ENCODE measurements at places on chromosomes 2 and 18.

DNA sequence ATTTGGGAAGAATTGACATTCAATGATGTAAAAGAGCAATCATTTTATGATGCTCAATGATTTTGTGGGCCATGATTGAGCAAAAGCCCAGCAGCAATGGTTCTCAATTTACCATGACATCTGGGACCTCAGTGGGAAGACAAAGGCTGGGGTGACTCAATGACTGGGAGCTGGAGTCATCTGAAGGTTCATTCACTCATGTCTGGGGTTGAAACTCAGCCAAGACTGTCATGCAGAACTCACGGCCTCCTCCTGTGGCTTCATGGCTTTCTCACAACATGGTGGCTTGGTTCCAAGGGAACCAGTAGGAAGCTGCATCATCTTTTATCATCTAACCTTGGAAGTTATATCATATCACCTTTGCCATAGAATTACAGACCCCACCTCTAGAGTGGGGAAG lies 45.1 kb upstream of the CD226 start:
- DNase-seq = no peak

DNA sequence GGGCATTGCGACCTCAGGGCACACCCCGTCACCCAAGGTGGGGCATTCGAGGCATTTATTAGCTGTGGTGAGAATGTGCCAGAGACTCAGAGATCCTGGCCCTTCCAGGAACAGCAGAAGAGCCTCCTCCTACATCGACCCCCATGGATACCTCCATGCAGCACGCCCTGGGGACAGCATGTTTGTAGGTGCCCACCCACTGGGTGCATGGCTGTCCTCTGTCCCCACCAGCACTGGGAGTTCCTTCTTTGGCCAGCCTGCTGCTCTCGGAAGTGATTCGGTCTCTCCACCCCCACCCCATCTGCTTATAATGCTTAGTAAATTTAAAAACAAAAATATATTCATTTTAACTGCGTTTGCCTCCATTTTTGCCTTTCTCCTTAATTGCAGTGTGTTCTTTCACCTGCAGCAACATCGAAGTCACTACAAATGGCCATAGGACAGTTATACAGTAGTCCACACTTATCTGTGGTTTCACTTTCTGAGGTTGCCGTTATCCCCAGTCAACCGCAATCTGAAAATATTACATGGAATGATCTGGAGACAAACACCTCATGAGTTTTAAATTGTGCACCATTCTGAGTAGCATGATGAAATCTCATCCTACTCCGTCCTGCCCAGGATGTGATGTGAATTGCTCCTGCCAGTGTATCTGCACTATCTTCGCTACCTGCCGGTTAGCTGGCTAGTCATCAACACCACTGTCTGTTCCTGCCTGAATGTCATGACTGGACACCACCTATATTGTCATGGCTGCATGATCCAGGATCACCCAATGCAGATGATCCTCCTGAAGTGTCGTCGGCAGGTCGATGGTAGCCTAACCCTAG lies 29.6 kb upstream of the ZCCHC2 start:
- no peak for DNase-seq

GRCh38 chr2:242019344-242019743 lies 149.8 kb downstream of the RTP5 start:
- no peak for DNase-seq

- peak; percentile 32 for DNase-seq
These were observed 14.1 kb upstream of the ZSWIM2 start for GRCh38 chr2:186862869-186863709.

GRCh38 chr18:9223356-9223755 lies 86.8 kb downstream of the ANKRD12 start:
- DNase-seq = no peak

DNA sequence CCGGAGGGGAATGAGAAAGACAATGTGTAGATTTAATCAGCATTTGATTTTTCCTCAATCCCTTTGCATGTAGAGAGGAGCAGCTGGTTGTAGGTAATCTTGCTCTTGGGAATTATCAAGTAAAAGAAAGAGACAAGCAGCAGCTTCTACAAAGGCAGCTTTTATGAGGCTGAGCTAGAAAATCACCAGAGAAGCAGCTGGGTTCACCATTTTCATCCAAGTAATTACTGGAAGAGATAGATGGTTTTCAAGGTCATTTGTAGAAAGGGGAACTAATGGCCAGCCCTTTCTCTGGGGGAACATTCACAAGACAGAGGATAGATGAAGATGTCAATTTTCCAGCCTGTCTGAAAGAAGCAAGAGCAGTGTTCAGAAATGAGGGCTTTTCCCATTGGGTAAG lies 113.0 kb downstream of the RND3 start:
- DNase-seq = no peak

- DNase-seq = no peak
These were observed 224.9 kb upstream of the EPAS1 start for GRCh38 chr2:46072101-46072820.

DNA sequence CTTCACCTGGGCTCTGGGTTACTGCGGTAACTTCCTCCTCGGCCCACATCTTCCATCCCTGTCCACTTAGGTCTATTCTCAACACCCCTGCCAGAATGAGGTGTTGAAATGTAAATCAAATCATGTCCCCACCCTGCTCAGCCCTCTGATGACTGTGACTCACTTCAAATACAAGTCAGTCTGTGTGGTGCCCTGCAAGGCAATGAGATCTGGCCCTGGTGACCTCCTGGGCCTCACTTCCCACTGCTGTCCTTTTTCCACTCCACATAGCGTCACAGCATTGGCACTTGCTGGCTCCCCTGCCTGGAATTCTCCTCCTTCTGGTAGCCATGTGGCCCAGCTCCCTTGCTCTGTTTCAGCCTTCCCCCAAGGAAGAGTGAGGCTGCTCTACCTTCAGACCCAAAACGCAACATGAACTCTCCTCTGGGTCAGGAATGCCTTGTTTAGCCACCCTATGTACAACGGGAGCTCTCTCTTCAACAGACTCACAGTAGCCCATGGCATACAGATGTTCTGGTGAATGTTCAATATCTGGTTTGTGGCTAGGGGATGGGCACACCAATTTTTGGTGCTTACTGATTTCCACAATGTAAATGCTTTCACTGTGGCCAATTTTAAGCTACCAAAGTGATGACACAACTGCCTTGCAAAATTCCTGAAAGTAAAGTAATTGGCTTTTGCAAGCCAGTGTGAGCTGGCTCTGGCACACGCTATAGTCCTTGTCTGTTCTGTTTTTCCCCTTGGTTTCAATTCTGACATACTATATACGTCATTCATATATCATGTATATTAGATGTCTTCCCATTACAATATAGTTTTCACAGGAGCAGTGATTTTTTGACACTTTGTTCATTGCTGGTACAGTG lies 550.3 kb upstream of the HS6ST1 start:
- no peak for DNase-seq

DNA sequence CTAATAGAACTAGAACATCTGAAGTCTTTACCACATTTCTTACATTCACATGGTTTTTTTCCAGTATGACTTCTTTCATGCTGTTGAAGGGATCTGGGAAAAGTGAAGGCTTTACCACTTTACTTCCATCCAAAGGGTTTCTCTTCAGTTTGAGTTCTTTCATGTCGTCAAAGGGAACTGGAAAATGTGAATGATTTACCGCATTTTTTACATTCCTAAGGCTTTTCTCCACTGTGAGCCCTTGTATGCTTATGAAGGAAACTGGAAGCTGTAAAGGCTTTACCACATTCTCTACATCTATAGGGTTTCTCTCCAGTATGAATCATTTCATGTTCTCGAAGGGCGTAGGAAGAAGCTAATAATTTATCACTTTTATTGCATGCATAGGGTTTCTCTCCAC lies 46.7 kb downstream of the NBEAL1 start:
- no peak for DNase-seq

DNA sequence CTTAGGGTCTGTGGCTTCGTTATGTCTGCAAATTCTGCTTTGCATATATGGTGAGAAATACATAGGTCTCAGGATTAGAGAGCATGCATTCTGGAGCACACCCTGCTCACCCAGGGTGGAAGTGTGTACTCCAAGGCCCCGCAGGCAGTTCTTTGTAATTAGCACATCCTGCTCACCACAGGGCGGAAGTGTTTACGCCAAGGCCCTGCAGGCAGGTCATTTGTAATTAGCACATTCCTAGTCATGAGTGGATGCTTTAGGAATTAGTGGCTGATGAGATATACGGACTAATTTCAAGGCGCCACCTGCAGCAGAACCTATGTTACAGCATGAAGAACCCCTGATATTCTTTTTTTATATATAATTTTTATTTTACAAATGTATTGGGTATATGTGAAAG lies 4.2 kb downstream of the ALLC start:
- DNase-seq = no peak

DNA sequence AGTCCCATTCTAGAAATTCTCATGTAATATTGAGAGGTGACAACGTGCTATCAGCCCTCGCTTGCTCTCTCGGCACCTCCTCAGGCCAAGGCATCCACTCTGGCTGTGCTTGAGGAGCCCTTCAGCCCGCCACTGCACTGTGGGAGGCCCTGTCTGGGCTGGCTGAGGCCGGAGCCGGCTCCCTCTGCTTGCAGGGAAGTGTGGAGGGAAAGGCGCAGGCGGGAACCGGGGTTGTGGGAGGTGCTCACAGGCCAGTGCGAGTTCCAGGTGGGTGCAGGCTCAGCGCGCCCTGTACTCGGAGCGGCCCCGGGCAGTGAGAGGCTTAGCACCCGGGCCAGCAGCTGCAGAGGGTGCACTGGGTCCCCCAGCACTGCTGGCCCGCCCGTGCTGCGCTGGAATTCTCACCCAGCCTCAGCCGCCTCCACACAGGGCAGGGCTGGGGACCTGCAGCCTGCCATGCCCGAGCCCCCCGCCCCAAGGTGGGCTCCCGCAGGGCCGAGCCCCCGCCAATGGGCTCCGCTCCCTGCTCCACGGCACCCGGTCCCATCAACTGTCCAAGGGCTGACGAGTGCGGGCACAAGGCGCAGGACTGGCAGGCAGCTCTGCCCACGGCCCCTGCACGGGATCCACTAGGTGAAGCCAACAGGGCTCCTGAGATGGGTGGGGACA lies 1680.6 kb upstream of the LRRTM1 start:
- DNase-seq = no peak

GRCh38 chr18:69956665-69957620 lies 9.3 kb upstream of the CD226 start:
- DNase-seq = no peak

DNA sequence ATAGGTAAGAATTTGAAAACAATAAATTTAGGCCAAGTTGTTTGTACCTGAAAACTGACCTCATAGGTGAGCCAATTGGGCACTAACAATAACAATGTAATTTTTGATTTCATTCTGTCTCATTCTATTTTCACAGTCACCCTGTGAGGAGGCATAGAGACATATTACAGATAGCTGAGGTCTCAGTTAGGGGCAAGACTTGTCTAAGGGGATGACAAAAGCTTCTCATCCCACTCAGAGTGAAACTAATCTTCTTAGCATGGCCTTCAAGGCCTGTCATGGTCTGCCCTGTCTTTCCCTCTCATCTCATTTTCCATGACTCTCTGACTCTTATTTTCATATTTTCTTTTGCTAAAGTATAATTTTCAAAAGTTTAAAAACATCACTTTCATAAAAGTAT lies 562.0 kb upstream of the TNP1 start:
- DNase-seq = no peak

DNA sequence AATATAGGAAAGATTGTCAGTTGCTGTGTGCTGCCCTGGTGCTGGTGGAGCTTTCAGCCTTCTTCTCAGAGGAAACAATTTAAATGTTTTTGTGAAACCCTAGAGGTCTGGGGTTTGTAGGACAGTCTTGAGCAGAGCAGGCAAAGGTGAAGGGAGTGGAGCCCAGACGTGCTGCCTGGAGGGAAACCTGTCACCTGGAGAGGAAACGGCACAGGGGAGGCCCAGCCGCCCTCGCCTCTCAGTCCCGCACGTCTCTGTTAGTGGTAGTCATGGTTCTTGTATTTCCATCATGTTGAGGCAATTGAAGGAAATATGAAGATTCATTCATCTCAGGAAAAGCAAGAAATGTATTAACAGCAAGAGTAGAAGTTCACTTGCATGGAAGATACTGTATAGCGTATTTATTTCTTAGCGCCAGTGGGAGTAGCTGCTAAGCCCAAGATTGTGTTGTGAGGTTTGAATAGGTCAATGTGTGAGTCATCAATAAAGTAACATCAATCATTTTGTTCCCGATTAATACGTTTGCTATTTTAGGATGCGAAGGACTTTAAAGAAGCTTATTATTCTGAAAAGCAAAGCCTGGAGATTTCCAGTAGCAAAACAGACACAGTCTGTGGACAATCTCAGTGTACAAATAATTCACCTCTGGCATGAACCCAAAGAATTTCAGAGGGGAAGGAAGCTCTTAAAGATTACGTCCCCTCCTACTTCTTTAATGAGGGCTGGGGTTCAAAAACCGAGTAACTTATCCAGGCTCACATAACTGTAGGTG lies 70.4 kb downstream of the LRRFIP1 start:
- peak; percentile 13 for DNase-seq

GRCh38 chr2:68738906-68739594 lies 4.4 kb downstream of the ARHGAP25 start:
- DNase-seq = no peak

DNA sequence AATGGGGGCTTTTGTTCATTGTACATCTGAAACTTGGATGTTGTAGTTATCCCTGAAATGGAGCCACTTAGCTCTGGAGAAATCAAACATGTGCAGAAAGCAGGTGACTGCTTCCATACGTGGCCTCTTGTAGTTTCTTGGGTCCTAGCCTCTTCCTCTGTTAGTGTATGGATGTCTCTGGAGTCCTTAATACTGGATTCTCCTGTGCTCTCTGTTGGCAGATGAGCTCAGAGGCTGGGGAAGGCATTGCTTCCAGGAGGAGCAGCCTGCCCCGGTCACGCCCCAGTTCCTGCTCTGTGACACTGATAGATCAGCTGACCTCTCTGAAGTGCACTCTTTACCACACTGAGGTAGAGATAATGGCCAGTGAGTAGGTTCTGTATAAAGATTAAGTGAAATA lies 176.2 kb downstream of the LDLRAD4 start:
- no peak for DNase-seq

DNA sequence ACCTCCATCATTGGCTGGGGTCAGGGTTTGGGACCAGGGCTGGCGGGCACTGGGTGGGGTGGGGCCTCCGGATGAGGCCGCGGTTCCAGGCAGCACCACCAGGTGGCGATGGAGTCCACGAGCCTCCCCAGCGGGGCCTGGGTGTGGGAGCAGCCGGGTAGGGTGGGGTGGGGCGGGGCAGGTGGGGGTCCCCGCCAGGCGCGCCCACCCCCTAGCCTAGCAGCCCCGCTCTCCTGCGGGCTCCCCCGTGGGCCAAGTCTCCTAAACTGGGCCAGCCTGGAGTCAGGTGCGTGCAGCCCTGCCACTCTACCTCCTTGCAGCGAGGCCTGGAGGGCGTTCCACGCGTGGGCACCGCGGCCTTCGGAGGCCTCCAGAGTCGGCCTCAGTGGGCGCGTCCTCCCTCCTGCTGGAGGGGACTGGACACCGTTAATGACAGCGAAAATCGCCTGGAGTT lies 187.5 kb downstream of the TWIST2 start:
- DNase-seq = peak; percentile 2

- DNase-seq = no peak
These were observed 422.8 kb downstream of the SETBP1 start for GRCh38 chr18:45103319-45104048.
